ENCODE measurements at places on chromosomes 6 and 20. TPM values are rescaled to one million over a fixed set of nuclear protein-coding genes. Genes with fewer than 3 reads are reported as not detected.

The FUCA2 gene
- polyA plus RNA-seq: 23.7 TPM

DNA sequence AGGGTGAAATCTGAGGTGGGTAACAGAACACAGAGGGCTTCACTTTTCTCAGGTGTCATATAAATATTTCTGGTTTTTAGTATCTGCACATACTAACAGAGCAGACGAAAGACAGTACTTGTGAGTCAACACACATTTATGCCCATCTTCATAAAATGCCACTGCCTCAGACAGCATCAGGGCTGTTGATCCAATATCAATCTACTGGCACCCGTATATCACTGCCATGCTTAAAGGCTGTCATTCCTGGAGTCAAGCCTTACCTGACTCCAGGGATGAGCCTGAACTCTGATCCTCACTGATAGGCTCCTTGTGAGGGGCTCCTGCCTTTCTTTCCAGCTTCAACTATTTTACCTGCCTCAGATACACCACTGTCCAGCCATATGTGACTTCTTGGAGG is 595.7 kb downstream of the TFAP2B start:
- no peak for DNase-seq

The SLC16A10 gene
- polyA plus RNA-seq: 4.4 TPM

DNA sequence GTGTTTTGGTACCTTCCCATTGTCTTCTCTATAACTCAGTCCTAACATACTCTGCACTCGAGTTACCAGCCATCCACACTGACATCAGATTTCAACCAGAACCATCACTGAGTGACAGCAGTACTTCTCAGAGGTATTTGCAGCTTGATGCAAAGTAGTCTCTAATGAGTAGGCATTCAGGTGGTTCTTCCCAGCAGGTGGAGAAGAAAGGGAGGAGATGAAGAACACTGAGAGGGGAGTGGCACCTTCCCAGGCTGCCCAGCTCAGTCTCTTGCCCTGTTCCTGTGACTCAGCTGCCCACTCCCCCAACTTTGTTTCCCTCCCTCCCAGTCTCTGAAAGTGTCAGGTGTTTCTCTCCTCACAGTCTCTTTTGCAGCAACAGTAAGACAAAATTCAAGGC is 38.7 kb upstream of the SMIM28 start:
- no peak for DNase-seq

The SLC22A2 gene
- not detected for polyA plus RNA-seq

DNA sequence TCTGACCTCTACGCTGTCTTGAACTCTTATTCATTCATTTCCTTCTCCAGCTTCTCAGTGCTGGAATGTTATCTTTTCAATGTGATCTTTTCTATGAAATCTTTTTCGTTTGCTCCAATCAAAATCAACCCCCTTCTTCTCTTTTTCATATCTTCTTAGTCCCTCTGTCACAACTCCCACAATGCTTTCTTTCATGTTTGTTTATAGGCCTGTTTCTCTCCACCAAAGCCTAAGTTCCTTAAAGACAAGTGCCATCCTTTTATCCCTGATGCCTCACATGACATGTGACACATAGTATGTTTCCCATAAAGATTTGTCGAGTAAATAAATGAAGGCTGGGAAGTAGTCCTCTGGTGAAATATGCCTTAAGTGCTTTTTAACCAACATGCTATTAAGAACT is 38.1 kb downstream of the CRYBG1 start:
- no peak for DNase-seq

DNA sequence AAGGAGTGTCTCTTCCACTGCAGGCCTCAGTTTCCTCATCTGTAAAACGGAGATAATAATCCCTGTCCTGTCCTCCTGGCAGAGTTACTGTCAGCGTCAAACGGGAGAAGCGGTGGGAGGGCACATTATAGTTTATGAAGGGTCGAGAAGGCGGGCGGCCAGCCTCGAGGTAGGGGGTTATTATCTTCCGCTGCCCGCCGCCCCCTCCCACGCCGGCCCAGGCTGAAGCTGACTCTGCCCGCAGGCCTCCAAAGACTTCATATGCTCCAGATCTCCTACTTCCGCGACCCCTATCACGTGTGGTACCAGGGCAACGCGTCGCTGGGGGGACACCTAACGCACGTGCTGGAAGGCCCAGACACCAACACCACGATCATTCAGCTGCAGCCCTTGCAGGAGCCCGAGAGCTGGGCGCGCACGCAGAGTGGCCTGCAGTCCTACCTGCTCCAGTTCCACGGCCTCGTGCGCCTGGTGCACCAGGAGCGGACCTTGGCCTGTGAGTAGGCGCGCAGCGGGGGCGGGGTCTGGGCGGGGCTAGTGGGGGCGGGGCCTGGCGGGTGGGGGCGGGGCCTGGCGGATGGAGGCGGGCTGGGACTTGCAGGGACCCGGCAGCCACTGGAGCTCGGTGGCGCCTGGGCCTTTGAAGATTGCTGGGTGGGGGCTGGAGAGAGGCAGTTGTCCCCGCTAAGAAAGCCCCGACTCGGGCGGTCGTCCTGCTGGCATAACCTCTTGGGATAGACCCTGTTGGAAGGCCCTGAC is 2.8 kb downstream of the PROCR start:
- no peak for DNase-seq

- DNase-seq: no peak
These were observed 10.5 kb upstream of the TTK start for GRCh38 chr6:79993911-79994309.

GRCh38 chr6:162713974-162714780 is 13.4 kb downstream of the PRKN start:
- no peak for DNase-seq

The MROH8 gene
- 6.2 TPM for polyA plus RNA-seq

The DDO gene
- 0.95 TPM for polyA plus RNA-seq

DNA sequence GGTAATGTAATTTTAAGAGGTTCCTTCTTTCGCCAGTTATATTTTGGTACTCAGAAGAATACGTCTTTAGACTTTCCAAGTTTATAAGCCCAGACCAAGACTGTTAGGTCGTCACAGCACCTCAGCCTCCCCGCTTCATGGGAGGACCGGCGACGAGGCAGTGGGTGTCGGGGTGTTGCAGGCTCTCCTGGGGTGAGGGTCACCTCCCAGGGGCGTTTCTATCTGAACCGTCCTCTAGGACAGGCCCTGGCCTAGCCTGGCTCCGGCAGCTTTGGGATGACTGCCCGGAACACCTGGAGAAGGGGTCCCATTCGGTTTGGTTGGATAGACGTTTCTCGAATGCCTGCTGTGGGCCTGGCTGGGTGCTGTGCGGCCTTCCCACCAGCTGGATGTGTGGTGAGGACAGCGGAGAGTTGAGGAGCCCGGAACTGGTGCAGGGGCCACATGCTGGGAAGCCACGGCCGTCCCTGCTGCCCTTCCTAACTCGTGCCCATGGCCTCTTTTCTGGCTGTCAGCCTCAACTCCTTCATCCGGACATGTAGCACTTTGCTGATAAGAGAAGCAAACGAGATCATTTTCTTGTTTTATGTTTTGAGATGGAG is 1.1 kb downstream of the OSBPL2 start:
- no peak for DNase-seq

GRCh38 chr20:58515233-58516212 is at the start of gene APCDD1L:
Gene APCDD1L, minus strand, starts transcription at chr20:58515399. Its CDS starts 692 bp downstream, at chr20:58514707.
- DNase-seq: peak; percentile 17

The NRN1 gene
- 28.1 TPM for polyA plus RNA-seq

- no peak for DNase-seq
These were observed 28.2 kb upstream of the ANKEF1 start for GRCh38 chr20:10006447-10007090.

The PRSS35 gene
- 18.8 TPM for polyA plus RNA-seq

DNA sequence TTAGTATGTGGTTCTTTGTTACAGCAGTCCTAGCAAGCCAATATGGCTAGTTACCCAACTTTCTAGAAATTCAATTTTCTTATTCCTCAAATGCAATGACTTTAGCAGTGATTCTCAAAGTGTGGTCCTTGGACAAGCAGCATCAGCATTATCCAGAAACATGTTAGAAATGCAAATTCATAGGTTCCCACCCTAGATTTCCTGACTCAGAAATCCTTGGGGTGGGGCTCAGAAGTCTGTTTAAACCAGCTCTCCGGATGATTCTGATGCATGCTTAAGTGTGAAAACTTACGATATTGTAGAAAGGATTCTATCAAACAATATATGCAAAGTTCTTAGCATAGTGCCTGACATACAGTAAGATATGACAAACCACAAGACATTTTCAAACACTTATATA is 757.1 kb downstream of the DHX35 start:
- DNase-seq: no peak

DNA sequence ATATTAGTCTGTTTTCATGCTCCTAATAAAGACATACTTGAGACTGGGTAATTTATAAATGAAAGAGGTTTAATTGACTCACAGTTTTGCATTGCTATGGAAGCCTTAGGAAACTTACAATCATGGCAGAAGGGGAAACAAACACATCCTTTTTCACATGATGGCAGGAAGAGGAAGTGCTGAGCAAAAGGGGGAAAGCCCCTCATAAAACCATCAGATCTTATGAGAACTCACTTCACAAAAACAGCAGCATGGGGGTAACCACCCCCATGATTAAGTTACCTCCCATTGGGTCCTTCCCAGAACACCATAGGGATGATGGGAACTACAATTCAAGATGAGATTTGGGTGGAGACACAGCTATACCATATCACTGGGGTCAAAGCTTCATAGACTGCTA is 254.2 kb downstream of the ERMARD start:
- DNase-seq: no peak

DNA sequence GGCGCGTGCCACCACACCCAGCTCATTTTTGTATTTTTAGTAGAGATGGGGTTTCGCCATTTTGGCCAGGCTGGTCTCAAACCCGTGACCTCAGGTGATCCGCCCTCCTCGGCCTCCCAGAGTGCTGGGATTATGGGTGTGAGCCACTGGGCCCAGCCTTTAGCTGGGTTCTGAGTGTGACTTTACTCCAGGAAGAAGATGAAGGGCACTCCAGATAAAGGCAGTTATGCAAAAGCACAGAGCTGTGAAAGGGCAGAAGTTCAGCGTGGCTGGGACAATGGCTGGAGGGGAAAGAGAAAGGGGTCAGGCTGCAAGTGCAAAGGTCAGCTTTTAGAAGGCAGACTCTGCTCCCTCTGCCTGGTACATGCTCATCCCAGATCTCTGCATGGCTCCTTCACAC is 39.7 kb downstream of the MAP3K5 start:
- DNase-seq: no peak

GRCh38 chr6:36970892-36971842 is 14.8 kb downstream of the MTCH1 start:
- DNase-seq: no peak

GRCh38 chr6:67952948-67953347 is 682.1 kb upstream of the ADGRB3 start:
- DNase-seq: no peak

DNA sequence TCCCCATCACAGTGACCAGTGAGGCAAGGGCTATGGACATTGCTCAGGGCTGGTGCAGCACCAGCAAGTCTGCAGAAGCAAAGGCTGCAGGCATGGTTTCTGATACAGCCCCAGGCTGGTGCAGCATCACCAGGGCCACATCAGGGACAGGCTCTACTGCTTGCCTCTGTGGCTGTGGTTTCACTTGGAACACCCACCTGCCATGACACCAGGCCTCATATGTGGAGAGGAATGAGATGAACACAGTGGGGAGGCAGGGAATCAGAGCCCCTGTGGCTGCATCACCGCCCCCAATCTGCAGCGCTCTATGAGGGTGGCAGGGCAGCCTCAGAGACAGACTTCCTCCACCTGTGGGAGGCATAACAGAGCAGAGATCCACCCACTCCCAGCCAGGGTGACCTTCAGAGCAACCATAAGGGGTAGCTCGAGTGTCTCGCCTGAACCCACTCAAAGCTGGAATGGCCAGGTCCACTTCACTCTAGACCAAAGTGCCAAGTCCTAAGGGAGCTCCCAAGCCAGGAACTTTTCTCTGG is 7.9 kb downstream of the RING1 start:
- DNase-seq: no peak

DNA sequence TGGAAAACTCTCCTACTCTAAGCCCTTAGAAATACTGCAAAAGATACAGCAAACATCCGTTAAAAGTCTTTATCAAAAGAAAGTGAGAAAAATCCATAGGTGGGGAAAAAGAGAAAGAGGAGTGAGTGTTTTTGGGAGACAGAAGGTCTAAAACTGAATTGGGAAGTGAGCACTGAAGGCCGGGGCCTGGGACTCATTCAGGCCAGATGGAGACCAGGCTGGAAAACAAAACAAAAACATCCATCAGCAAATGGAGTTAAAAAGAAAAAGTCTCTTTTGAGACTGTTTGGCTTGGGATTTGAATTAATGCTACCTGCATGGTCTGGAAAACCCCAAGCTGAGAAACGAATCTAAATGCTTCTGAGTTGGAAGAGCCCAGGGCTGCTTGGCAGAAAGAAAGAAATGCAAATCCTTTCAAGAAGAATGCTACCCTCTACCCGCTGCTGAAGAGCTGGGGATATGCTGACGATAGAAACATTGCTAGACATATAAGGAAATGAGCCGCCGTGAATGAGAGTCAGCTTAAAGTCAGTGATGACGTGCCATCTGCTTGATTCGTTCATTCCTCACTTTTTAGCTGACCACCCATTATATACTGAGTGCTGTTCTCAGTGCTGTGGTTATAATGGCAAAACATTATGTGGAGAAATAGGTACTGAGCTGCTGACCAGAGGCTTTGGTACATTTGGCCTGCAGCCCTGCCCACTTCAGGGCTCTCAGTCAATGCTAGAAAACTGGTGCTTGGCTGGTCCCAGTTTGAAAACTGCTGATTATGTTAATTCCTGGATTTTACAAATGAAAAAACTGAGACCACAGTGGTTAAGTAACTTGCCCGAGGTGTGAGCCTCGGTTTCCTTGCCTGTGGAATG is 28.0 kb upstream of the TULP4 start:
- no peak for DNase-seq

The ETV7 gene
- not detected for polyA plus RNA-seq

- DNase-seq: no peak
These were observed 3.4 kb upstream of the TBC1D7 start for GRCh38 chr6:13331516-13332348.

- DNase-seq: no peak
These were observed 248.0 kb upstream of the PRDM1 start for GRCh38 chr6:105838171-105838570.

GRCh38 chr6:118017301-118017848 is 110.3 kb downstream of the SLC35F1 start:
- DNase-seq: no peak

- no peak for DNase-seq
These were observed 265.0 kb downstream of the ADGRG6 start for GRCh38 chr6:142566628-142567396.

GRCh38 chr20:4809707-4810106 is 88.0 kb downstream of the PRND start:
- DNase-seq: no peak

The SLC17A1 gene
- not detected for polyA plus RNA-seq

The DZANK1 gene
- 1.8 TPM for polyA plus RNA-seq

The RRBP1 gene
- 91.5 TPM for polyA plus RNA-seq

The PAK5 gene
- polyA plus RNA-seq: 0.14 TPM

- peak; percentile 29 for DNase-seq
These were observed 61.2 kb upstream of the SIRPG start for GRCh38 chr20:1718604-1719384.

All from forelimb muscle (tissue), 1 donor.